Activated T-cell treated with anti-CD3 and anti-CD28 coated beads for 48 hours (primary cell): ENCODE measurements at places on chromosomes 6 and 20.

- DNase-seq = no peak
Measured at GRCh38 chr6:13664703-13665352, 46.8 kb downstream of the RANBP9 start.

- DNase-seq = no peak
Measured at GRCh38 chr6:104227508-104227907, 632.2 kb downstream of the HACE1 start.

- DNase-seq = no peak
Measured at GRCh38 chr20:32036716-32037485, 15.1 kb upstream of the HCK start.

GRCh38 chr6:141988954-141989705, 143.6 kb upstream of the GJE1 start:
- peak; percentile 7 for DNase-seq
